Memory B cell (primary cell): ENCODE measurements at places on chromosomes 7 and 10.

DNA sequence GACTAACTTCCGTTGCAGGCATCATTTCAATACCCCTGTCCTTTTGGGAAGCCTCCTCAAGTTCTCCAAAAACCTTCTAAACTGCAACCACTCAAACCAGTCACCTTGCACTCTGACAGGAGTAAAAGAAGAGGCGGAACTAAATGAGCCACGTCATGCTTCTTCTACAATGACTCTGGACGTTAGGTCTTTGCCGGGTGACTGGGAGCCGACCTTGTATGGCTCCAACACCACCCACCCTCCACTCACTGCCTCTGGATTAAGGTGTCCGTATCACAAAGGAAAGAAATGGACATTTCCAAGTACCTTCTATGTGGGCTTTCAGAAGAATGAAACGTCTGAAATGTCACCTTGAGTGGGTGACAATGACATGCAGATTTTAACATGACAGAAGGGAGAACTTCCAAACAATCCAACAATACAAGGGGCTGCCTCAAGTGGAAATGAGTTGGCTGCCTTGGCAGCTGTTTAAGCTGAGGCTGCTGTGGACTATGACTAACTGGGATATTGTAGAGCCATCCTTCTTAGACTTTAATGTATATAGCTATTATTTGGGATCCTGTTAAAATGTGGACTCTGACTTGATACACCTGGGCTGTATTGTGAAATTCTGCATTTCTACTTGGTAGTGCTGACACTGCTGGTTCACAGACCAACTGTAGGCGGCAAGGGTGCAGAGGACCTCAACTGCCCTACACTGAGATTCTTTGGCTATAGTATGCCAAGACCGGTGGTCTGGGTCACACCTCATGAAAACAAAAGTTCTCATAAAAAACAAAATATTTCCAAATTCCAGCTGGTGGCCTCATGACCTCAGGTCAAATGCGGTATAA is 33.8 kb upstream of the PDLIM1 start:
- no peak overlapping the region for H3K4me3 ChIP-seq
- DNase-seq, result no peak
- H3K4me1 ChIP-seq, result peaks cover 12% of the 10 kb centered on the region
- H3K27ac ChIP-seq, result no peak overlapping the region

- H3K36me3 ChIP-seq, result no peaks in the 10 kb centered on the region
- peaks cover 19% of the 10 kb centered on the region for H3K27me3 ChIP-seq
- H3K27ac ChIP-seq, result no peak overlapping the region
- no peak for DNase-seq
Observed at GRCh38 chr7:157679607-157680006, 342.8 kb downstream of the DNAJB6 start.

DNA sequence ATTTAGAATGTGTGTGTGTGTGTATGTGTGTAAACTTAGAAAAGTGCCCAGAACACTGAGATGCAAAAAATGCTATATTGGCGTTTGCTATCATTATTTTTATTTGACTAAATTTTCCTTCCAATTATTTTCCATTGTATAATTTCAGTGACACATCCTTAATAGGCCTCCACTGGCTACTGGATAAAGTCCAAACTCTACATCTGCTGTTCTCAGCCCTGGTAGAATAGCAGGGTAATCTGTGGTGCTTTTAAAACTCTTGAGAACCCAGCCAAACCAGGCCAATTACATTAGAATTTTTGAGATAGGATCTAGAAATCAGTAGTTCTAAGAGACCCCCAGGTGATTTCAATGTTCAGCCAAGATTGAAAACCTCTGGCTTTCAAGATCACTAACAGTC is 66.4 kb downstream of the ZNF503 start:
- peaks cover under 1% of the 10 kb centered on the region for H3K27me3 ChIP-seq
- peaks cover 8% of the 10 kb centered on the region for H3K4me1 ChIP-seq
- H3K4me3 ChIP-seq, result no peak overlapping the region
- peaks cover 5% of the 10 kb centered on the region for H3K36me3 ChIP-seq
- no peak overlapping the region for H3K27ac ChIP-seq

- peaks cover 17% of the 10 kb centered on the region for H3K4me1 ChIP-seq
- peak overlapping the region; percentile 54 for H3K4me3 ChIP-seq
- DNase-seq, result peak; percentile 47
- H3K27me3 ChIP-seq, result no peaks in the 10 kb centered on the region
Observed at GRCh38 chr10:100339236-100339635, 7.8 kb upstream of the SCD start.

- DNase-seq, result no peak
- H3K27me3 ChIP-seq, result no peaks in the 10 kb centered on the region
- H3K4me1 ChIP-seq, result peaks cover 58% of the 10 kb centered on the region
- no peak overlapping the region for H3K4me3 ChIP-seq
- peak overlapping the region; percentile 33 for H3K27ac ChIP-seq
Observed at GRCh38 chr10:11679946-11680345, 62.2 kb upstream of the ECHDC3 start.

GRCh38 chr7:76022026-76022780 is 25.6 kb downstream of the STYXL1 start:
- H3K4me3 ChIP-seq, result no peak overlapping the region
- no peak for DNase-seq
- H3K27ac ChIP-seq, result no peak overlapping the region
- peaks cover 5% of the 10 kb centered on the region for H3K4me1 ChIP-seq
- H3K36me3 ChIP-seq, result peaks cover 27% of the 10 kb centered on the region

GRCh38 chr7:49878089-49878488 is 104.7 kb downstream of the VWC2 start:
- no peak overlapping the region for H3K4me3 ChIP-seq
- H3K27ac ChIP-seq, result no peak overlapping the region
- DNase-seq, result no peak
- H3K36me3 ChIP-seq, result no peaks in the 10 kb centered on the region
- H3K27me3 ChIP-seq, result peaks cover 3% of the 10 kb centered on the region

DNA sequence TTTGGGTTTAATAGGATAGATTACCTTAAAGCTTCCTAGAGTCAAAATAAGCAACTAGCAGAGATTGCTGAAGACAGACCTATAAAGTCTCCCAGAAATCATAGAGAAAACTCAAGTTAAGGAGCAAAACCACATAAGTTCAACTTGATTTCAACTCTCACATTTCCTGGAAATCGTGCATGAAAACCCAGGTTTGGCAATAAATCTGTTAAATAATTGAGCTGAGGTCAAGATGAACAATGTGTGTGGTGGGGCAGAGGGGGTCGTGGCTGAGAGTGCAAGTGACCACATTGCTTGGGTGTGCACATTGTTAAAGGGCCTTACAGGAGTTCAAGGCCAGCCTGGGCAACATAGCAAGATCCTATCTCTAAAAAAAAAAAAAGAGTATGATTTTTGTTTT is 636.5 kb downstream of the GALNT17 start:
- no peaks in the 10 kb centered on the region for H3K4me1 ChIP-seq
- no peaks in the 10 kb centered on the region for H3K27me3 ChIP-seq
- H3K27ac ChIP-seq, result no peak overlapping the region

GRCh38 chr7:1065585-1066241 is 21.4 kb downstream of the GPR146 start:
- peak; percentile 82 for DNase-seq
- peaks cover 33% of the 10 kb centered on the region for H3K4me1 ChIP-seq
- H3K27ac ChIP-seq, result peak overlapping the region; percentile 14
- H3K4me3 ChIP-seq, result peak overlapping the region; percentile 68
- peaks cover 10% of the 10 kb centered on the region for H3K27me3 ChIP-seq

GRCh38 chr7:8442814-8443304 is 9.4 kb downstream of the NXPH1 start:
- no peak overlapping the region for H3K27ac ChIP-seq
- no peaks in the 10 kb centered on the region for H3K36me3 ChIP-seq
- peaks cover 7% of the 10 kb centered on the region for H3K4me1 ChIP-seq
